ENCODE measurements at places on chromosomes 11 and 22.

DNA sequence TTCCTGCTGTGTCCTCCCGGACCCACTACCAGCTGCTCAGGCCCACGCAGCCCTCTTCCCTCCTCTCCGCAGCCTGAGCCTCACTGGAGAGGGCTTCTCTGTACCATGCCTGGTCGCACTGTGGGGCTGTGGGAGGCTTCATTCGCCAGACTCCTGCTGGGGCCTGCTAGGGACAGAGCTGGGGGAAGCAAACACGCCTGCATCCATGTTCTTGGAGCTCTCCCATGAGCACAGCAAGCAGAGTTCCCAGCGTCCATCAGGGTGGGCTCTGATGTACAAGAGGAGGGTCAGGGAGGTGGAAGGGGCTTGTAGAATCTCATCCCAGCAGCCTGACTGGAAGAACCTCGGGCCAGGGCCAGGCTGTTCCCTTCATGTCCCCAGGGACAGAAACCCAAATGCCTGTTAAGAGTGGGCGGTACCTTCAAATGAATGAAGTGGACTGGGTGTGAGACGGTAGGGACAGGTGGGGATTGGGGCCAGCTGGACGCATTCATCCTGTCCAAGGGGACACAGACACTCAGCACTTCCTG, 59.9 kb downstream of the MPPED1 start:
- no peak for DNase-seq

- no peak for DNase-seq
Observed at GRCh38 chr11:79198898-79199250, 242.0 kb downstream of the TENM4 start.

- no peak for DNase-seq
Observed at GRCh38 chr11:67290801-67291200, 1.7 kb downstream of the ANKRD13D start.

DNA sequence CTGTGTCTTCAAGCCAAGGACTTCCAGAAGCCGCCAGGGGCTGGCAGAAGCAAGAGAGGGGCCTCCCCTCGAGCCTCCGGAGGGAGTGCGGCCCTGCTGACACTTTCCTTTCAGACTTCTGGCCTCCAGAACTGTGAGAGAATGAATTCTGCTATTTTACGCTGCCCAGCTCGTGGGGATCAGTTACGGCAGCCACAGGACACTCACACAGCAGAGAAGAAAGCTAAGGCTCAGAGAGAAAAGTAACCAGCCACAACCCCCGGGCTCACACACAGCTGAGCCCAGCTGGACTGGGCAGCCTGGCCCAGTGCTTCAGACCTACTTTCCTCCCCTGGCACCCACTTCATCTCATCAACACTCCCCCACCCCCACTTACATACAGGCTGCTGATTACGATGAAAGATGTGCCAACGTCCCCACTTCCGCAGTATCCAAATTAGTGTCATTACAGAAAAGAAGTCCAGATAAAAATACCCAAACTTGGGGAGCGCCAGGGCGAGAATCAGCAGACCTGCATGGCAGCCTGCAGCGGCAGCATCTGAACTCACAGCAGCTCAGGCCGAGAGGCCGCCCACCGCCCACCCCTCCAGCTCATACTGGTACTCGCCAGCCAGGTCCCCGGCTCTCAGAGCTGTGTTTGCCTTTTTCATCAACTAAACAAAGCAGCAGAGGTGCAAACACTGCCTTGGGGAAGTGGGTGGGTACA, 15.3 kb downstream of the PHF21B start:
- DNase-seq = no peak

GRCh38 chr11:69614085-69614484, 26.9 kb upstream of the CCND1 start:
- no peak for DNase-seq

DNA sequence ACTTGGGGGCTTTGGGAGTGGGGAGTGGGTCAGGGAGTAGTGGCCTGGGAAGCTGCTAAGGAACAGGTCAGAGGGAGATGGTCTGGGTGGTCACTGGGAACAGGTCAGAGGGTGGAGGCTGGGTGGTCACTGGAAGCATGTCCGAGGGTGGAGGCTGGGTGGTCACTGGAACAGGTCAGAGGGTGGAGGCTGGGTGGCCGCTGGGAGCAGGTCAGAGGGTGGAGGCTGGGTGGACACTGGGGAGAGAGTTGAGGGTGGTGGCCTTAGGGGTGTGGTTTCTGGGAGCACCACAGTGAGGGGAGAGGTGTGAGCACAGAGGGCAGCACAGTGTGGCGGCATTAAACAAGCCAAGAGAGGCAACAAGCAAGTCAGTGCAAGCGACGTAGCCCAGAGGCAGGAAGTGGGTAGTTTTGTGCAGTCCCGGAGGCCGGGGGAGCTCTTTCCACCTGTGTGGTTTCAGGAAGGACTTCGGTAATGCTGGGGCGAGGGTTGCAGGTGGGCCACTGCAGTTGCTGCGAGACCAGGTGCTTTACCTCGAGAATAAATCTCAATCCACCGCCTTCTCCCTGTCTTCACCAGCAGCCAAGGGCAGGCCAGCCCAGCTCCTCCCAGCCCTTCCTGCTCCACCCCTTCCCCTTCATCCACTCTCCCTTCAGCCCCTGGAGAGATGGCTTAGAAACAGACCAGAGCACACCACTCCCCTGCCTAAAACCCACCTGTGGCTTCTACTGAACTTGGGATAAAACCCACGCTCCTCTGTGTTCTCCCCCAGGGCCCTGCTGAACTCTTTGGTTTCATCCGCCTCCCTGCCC, 3.2 kb upstream of the CACNA1I start:
- DNase-seq = no peak

Data from stimulated activated naive CD4-positive, alpha-beta T cell treated with Interleukin-2 at 50 U/mL for 16 hours (primary cell).